WTC11 (cell line): ENCODE measurements at places on chromosomes 1 and 21.

- DNase-seq = no peak
Observed at GRCh38 chr21:42302076-42302650, 13.0 kb downstream of the TFF3 start.

GRCh38 chr21:44878053-44878982 lies 4.8 kb upstream of the PTTG1IP start:
- no peak for DNase-seq

- DNase-seq = no peak
Observed at GRCh38 chr1:116161390-116161789, 50.2 kb downstream of the MAB21L3 start.

DNA sequence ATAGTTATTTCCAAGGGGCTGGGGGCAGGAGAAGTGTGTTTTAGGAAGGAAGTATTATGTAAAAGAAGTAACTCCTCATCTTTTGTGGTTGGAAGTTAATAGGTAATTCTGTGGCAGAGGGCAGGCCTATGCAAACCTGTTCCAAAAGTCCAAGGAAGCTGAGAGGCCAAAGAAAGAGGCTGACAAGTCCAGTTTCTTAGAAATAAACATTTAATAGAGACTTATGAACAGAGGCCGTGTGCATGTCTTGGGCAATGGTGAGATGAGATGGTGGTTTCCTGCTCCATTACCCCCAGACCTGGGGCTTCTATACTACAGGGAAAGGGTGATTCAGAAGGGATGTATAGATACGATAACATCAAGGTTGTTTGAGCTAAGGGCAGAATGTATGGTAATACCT lies 7.6 kb upstream of the CA14 start:
- DNase-seq = no peak

GRCh38 chr1:16018308-16018707 lies 465 bp upstream of the HSPB7 start:
- DNase-seq = no peak

- no peak for DNase-seq
Observed at GRCh38 chr1:96361271-96361856, 360.2 kb upstream of the PTBP2 start.

- no peak for DNase-seq
Observed at GRCh38 chr1:226735576-226735975, 3.5 kb downstream of the ITPKB start.

DNA sequence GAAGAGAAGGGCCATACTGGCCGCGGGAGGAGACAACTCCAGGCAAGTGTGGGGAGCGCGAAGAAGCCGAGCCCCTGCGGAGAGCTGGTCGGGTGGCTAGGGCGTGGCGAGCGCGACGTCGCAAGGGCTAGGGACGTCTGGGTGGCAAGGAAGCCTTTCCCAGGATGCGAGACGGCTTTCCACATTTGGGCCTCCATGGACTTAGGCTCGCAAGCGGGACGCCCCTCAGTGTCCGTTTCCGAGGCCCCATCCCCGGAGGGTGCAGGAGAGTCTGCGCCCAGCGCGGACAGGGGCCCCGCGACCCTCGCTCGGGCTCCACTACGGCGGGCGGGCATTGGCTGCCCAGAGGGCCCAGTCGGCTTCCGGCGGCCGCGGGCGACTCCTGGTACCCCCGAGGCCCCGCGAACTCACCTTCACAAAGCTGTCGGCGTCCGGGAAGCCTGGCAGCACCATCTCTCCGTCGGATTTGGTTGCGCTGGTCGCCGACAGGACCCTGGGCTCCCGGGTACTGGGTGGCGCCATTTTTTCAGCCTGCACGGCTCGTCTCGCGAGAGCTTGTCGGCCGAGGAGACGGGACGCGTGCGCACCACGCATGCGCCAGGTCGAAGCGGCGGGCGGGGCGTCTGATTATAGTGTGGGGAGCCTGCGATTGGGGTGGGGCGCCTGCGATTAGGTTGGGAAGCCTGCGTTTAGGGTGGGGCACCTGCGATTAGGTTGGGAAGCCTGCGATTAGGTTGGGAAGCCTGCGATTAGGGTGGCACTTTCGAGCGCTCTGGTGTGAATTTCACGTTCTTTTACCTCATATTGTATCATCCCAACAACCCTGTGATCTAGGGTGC lies at the start of gene EXOSC10:
Gene EXOSC10 (minus strand): TSS at position 560 of the 839 bp plus-strand sequence. CDS start 38 bp downstream, at position 522.
- peak; percentile 96 for DNase-seq

- no peak for DNase-seq
Observed at GRCh38 chr21:29557200-29557599, 258.5 kb downstream of the BACH1 start.

DNA sequence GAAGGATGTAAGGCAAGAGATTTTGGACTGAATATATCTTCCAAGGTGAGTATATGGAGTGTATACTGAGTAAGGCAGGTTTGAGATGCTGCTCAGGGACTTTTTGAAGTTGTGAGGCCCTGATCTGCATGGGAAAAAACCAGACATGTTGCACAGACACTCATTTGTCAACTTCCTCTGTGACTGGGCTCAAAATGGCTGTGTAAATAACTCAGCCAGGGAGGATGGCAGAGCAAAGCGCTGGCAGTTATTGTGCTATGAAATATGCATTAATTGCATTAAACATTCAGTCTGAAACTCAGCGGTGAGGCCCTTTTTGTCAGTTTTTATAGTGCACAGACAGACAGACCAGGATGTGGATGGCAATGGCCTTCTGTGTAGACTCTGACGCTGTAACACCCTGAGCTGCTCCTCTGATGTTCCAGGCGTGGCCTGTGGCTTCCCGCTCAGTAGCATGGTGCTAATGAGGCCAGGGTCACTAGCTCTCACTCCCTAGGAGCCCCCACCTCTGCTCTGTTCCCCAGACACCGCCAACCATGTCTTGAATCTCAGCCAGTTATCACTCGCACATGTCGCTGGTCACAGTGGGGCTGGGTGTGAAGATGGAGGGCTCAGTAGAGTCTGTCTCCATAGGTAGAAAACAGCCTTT lies 307.0 kb upstream of the PROX1 start:
- DNase-seq = no peak

GRCh38 chr1:41662765-41663437 lies 178.4 kb upstream of the EDN2 start:
- no peak for DNase-seq

GRCh38 chr1:106984801-106985200 lies 71.7 kb upstream of the PRMT6 start:
- no peak for DNase-seq

- no peak for DNase-seq
Observed at GRCh38 chr1:228362884-228363450, 43.7 kb downstream of the TRIM11 start.

DNA sequence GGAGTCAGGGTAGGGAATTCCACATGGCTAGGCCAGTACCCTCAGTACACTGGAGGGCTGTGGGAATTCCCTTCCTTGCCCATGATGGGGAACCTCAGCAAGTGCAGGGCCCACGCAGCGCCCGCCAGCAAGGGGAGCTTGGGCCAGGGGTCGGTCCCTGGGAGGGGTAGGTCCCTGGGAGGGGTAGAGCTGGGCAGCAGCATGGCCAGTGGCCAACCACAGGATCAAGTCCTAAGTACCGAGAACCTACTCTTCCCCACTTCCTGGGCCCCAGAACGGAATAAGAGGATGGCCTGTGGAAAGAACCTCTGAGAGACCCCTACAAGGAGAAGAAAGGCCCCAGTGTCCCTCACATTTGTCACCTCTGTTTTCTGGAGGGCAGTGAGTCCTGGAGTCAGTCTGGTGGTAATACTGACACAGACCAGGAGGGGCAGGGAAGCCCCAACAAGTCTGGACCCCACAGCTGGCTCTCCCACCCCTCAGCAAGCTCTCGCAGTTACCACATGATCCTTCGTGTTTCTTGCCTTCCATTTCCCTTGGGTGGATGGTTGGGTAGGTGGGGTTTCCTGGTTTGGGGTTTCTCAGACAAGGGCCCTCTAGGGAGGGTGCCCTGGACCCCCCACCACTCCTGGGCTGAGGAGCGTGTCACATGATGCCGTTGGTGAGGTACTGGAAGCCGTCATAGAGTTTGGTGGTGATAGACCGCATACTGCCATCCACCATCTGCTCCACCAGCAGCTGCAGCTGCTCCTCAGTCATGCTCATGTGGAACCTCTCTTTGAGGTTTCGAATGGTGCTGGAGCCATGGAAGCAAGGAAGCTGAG lies 10.3 kb downstream of the ZNF687 start:
- no peak for DNase-seq

DNA sequence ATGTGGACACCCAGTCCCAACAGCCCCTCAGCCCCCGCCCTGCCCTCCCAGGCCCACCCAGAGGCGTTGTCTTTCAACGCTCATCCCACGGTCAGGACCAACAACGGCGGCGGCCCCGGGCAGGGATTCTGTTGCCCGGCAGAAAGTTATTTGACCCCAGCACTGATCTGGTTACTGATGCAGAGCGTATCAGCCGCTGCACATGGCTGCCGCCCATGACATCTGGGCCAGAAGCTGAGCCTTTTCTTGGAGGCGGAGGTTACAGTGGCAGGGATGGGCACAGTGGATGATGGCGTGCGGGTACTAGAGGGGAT lies 127.1 kb upstream of the ARHGEF16 start:
- no peak for DNase-seq

DNA sequence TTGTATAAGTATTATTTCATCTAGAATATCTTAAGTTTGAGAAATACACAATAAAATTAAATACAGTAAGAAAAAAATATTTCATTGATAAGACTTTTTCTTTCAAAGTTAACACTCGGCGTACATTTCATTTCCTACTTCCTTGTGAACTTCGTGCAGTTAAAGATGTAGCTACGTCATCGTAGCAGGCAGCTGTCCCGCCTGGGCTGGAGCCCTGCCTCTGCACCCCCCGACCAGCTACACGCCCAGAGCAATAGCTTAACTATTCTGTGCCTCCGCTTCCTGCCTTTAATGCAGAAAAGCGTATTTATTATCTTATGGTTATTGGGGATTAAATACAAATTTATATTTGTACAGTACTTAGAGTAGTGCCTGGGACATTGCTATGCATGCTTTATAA lies 53.5 kb downstream of the CLSTN1 start:
- no peak for DNase-seq

DNA sequence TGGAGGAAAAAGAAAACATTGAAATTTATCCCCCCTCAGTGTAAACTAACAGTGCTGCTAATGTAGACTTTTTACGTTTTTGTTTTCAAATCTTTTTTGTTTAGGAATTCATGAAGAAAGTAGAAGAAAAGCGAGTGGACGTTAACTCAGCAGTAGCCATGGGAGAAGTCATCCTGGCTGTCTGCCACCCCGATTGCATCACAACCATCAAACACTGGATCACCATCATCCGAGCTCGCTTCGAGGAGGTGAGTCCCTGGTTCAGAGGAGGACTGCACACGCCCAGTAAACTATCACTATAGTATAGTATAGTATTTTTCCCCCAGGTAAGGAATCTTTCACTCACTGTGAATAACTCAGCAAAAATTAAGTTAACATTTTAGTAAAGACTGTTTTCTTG lies 37.8 kb upstream of the BMP8A start:
- no peak for DNase-seq

DNA sequence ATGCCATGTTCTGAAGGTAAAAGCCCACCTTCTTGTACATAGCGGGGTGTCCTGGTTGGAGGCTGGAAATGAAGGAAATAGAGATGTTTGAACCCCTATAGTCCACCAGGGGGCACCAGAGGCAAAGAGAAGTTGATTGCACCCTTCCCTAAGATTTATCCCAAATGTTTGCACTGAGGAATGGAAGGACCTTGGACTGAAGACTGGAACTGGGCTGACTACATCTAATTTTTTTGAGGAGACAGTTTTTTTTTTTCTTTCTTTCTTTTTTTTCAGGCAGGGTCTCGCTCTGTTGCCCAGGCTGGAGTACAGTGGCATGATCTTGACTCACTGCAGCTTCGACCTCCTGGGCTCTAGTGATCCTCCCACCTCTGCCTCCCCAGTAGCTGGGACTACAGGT lies 55.3 kb upstream of the EIF4G3 start:
- DNase-seq = peak; percentile 37

DNA sequence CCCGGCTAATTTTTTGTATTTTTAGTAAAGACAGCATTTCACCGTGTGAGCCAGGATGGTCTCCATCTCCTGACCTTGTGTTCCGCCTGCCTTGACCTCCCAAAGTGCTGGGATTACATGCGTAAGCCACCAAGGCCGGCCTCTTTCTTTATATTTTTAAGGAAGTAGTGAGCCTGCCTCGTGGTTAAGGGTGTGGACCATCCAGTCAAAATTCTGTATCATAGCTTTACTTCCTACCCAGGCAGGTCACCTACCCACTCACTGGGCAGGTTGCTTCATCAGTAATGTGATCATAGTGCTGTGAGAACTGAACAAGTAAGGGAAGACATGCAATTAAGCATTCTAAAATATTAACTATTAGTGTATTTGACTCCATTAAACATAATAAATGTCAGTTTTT lies 8.1 kb upstream of the ACOT7 start:
- no peak for DNase-seq

- no peak for DNase-seq
Observed at GRCh38 chr1:209651138-209651587, 1.1 kb downstream of the LAMB3 start.

- DNase-seq = peak; percentile 31
Observed at GRCh38 chr1:43058545-43059360, 100.1 kb upstream of the SLC2A1 start.

GRCh38 chr1:205922806-205923205 lies 20.4 kb downstream of the SLC26A9 start:
- DNase-seq = no peak

DNA sequence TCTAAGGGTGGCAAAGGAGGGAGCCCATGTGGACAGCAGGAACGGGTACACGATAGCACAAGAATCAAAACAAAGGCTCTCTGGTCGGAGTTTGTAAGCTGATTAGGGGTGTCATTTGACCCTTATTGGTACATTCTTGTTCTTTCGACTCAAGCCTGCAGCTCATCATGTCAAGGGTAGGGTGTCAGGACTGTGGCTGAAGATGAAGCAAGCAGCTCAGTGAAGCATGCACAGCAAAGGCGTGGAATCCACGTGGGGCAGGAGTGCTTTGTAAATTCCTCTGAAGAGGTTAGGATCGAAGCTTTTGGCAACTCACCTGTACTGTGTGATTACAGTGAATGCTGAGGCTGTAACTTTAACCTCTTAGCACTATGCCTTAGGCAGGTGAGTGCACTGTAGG lies 4.7 kb upstream of the ABCB10 start:
- DNase-seq = peak; percentile 26

DNA sequence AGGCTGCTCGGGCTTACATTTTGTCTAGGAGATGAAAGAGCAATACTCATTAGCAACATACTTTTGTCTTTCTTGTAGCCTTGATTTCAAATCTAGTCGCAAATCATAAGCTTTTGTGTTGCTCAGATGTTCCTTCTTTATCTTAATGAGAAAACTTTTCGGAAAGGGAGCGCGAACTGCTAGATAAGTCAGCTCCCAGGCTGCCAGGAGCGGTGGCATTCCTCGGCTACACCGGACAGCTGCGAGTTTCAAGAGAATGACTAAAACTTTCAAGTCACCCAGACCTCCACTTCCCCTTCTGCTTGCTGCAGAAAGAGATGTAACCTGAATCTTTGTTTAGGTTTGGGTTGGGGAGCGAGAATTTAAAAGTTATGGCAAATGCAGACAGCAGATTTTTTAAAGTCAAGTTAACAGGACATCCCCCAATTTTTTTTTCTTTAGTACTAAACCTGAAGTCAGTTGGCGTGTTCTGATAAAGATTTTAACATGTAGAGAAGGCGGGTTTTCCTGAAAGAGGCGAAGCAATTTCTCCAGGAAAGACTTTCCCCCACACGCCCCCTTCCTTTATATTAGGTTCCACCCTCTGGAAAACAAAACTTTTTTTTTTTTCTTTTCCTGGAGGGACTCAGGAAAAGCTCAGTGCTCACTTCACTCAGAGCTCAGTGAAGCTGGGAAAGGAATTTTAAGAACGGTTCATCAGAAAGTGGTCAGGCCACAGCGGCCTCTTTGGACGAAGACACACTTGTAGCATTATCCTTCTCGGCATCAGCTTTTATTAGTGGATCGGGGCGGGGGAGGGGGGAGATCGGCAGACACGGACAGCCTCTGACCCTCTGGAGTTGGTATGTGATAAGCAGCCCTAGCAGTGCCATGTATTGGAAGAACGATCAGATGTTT lies at the start of gene LHX8:
Gene LHX8 (plus strand): TSS at position 639 of the 897 bp plus-strand sequence. CDS start 2,227 bp downstream, outside the sequence.
- peak; percentile 58 for DNase-seq

GRCh38 chr1:58900396-58900795 lies 116.5 kb upstream of the JUN start:
- no peak for DNase-seq
